ENCODE measurements at places on chromosomes 3 and 15. TPM values are rescaled to one million over a fixed set of nuclear protein-coding genes. Genes with fewer than 3 reads are reported as not detected.

GRCh38 chr3:53845103-53845880, 927 bp downstream of the CHDH start:
- DNase-seq, result peak; percentile 74

DNA sequence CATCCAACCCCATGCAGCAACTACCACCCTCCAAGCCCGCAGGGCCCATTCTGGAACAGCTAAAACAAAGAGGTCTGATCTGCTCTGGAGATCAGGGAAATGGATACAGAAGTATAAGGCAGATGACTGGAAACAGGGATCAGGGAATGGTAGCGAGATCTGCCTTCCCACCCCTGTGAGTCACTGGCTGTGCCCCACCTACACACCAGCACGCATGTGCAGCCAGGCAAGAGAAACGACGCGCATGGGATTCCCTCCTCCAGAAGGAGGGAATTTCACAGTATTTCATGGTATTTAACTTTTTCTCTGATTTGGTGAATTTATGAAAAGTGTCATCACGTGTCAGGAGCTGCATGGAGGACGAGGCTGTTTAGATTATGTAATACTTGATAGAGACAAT, 116.7 kb downstream of the ARRDC4 start:
- no peak for DNase-seq

Gene GUCA1C
- not detected for total RNA-seq

Gene WDR53
- 0.21 TPM for total RNA-seq

Measured in ascending aorta (tissue), 2 donors.